ENCODE measurements at places on chromosomes 12 and 14. TPM values are rescaled to one million over a fixed set of nuclear protein-coding genes. Genes with fewer than 3 reads are reported as not detected.

Gene GRIN2B
- not detected for total RNA-seq

Gene OTOGL
- total RNA-seq: 0.14 TPM

Gene CCDC91
- 34.4 TPM for total RNA-seq

Gene IL31
- total RNA-seq: not detected

Gene PDZRN4
- not detected for total RNA-seq

Measured in placental pericyte (primary cell).